ENCODE measurements at places on chromosomes 16 and 17.

- no peak for DNase-seq
Measured at GRCh38 chr16:49200223-49200820, 81.3 kb downstream of the CBLN1 start.

DNA sequence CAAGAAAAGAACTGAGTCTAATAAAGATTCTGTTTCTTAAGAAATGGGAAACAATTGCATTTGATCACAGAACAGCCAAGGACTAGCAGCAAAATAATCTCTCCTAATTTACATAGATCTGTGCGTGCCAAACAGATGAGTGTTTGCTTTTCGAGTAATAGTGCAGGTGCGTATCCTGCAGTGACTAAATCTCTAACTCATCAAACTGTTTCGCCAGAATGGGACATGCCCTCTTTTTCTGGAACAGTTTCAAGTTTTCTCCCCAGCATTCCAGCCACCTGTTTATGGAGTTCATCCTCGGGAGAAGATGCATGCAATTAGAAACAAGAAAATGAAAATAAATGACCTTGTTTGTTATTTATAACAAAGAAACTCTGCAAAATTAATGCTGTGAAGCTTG is 5.7 kb upstream of the TOX3 start:
- DNase-seq = no peak

- no peak for DNase-seq
Measured at GRCh38 chr16:88423448-88423850, 29.6 kb upstream of the ZFPM1 start.

DNA sequence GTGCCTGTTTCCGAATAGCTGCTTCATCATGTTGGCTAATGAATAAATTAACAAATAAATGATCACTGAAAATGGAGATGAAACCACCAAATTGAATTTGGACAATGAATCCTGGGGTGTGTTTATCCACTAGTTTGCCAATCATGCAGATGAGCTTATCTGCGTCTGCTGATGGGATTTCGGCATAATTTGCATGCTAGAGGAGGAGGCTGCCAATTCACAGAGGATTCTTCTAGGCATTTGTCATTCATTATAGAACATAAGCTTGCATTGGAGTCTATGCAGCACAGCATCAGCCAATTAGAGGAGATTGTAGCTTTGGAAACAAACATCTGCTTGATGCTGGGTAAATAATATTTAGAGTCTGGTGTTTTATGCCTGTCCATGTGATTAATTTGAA is 123.1 kb downstream of the NPIPB5 start:
- DNase-seq = no peak

DNA sequence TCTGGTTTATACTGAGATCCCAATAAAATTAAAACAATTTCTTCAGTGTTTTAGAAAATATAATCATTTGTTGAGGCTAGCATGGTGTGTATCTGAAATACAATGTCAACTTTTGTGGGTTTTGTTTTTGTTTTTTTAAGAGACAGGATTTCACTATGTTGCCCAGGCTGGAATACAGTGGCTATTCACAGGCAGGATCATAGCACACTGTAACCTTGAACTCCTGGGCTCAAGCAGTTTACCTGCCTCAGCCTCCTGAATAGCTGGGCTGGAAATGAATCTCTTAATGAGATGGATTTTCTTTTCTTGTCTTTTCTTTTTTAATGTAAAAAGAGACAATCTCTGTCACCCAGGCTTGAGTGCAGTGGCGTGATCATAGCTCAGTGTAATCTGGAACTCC is 12.1 kb downstream of the DDX42 start:
- no peak for DNase-seq

GRCh38 chr17:47980541-47980940 is 9.6 kb downstream of the CDK5RAP3 start:
- no peak for DNase-seq

DNA sequence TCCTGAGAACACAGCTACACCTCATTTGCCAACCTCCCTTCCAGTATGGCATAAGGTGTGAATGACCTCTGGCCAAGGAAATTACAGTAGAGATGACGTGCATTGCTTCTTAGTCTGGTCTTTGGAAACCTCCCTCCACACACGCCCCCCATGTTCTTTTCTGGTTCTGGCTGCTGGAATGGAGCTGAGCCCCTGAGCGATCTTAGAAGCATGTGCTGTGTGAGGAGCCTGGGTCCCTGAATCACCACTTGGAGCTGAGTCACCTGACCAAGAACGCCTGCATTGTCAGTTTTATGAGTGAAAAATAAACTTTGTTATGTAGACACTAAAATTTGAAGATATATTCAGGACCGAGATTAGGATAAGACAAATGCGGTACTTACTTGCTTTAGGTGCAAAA is 51.4 kb downstream of the HS3ST3A1 start:
- no peak for DNase-seq

- DNase-seq = peak; percentile 43
Measured at GRCh38 chr16:84144209-84144858, 643 bp downstream of the HSDL1 start.

GRCh38 chr16:55308973-55309372 is 15.0 kb upstream of the IRX6 start:
- DNase-seq = no peak

GRCh38 chr17:65228734-65229620 is 91.8 kb downstream of the RGS9 start:
- peak; percentile 12 for DNase-seq

- DNase-seq = no peak
Measured at GRCh38 chr17:4215882-4216570, 47.8 kb downstream of the ANKFY1 start.

GRCh38 chr17:13596241-13596923 is 5.3 kb downstream of the HS3ST3A1 start:
- DNase-seq = no peak

- no peak for DNase-seq
Measured at GRCh38 chr16:4239682-4240175, 2.2 kb downstream of the SRL start.

DNA sequence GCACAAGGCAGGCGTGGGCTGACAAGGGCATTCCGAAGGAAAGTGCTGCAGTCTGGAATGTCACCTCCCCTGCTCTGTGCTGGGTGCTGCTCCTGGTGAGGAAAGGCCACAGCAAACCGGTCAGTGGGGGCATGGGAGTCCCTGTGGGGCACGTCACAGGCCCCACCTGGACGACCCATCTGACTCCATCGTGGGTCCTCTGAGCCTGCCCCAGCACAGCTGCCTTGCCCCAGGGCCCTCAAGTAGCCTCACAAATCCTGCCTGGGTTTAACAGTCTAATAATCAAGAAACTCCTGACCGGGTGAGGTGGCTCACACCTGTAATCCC is 2.8 kb upstream of the MYO15B start:
- DNase-seq = no peak

- no peak for DNase-seq
Measured at GRCh38 chr17:69878661-69879060, 196.4 kb upstream of the KCNJ16 start.

DNA sequence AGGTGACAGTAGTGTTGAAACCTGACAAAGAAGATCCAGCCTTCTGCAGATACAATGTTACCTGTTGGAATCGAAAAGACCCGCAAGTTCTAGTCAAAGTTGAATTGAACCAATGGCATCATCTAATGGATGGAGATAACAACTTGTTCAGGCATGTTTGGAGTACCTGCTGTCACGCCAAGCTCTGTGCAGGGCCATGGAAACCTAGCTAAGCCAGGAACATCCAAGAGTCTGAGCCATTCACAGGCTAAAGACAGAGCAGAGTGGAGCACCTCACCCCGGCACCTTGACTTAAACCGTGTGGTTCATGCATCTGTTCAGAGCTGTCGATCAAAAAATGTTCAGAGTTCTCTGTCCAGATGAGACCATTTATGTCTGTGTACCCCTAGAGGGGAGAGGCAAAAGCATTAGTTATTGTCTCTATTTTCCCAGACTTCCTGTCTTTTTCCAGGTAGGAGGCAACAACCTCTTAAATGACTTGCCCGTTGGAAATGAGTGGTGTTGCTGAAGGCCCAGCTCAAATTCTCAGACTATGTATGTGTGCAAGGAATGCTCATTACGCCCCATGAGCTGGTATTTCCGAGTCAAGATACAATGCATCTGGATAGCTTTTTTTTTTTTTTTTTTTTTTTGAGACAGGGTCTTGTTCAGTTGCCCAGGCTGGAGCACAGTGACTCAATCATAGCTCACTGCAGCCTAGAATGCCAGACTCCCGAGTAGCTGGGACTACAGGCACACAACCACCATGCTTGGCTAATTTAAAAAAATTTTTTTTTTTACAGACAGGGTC is 44.9 kb upstream of the XYLT1 start:
- no peak for DNase-seq

- DNase-seq = no peak
Measured at GRCh38 chr16:2208308-2208707, 2.4 kb downstream of the BRICD5 start.

- no peak for DNase-seq
Measured at GRCh38 chr16:28933171-28933570, 1.4 kb downstream of the CD19 start.

DNA sequence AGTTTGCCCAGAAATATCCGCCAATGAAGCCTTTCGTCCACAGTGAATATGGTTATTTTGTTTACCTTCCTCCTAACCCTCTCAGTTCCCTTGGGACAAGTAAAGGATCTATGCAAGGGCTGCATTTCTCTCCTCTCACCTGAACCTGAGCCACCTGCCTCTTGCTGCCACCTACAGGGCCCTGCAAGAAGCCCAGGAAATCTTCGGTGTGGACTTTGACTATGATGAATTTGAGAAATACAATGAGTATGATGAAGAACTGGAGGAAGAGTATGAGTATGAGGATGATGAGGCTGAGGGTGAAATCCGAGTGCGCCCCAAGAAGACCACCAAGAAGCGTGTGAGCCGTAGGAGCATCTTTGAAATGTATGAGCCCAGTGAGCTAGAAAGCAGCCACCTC is 14.0 kb downstream of the SUPT6H start:
- no peak for DNase-seq

DNA sequence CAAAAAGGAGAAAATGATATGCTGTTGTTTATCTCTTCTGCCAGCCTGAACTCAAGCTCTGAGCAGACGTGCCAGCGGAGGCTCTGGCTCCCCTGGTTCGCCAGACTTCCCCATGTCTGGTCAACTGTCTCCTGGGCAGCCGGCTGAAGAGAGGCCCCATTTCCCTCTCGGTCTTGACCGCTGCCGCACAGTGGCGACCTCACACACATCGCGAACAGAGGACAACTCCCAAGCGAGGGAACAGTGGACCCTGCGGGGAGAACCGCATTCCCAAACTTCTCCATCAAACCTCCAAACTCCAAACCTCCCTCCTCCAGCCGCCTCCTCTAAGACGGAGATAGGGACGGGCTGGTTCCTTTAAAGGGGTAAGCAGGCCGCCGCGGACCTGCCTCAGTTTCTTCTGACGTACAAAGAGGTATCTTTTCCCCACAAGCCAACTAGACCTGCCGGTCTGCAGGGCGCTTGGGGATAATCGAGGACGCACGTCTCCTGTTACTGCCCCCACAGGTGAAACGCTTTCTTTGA is 24.9 kb upstream of the RFFL start:
- no peak for DNase-seq

- no peak for DNase-seq
Measured at GRCh38 chr17:9981344-9981915, 76.4 kb upstream of the RCVRN start.

- no peak for DNase-seq
Measured at GRCh38 chr17:3884188-3884587, 8.7 kb downstream of the CAMKK1 start.

- no peak for DNase-seq
Measured at GRCh38 chr17:78759969-78760352, 22.1 kb downstream of the CYTH1 start.

DNA sequence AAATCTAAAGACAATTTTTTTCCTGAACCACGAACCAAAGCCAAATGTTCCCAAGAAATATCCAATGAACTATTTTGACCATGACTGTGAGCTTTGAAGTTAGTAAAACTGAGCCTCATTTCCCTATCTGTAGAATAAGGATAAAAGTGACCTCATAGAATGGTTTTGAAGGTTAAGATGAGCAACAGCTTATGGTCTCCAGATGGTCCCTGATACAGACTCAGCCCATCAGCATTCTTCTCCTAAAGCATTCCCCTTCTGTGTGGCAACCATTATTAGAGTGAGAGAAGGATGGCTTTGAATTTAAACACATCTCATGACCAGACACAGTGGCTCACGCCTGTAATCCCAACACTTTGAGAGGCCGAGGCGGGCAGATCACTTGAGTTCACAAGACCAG is 70.1 kb downstream of the COPRS start:
- no peak for DNase-seq

DNA sequence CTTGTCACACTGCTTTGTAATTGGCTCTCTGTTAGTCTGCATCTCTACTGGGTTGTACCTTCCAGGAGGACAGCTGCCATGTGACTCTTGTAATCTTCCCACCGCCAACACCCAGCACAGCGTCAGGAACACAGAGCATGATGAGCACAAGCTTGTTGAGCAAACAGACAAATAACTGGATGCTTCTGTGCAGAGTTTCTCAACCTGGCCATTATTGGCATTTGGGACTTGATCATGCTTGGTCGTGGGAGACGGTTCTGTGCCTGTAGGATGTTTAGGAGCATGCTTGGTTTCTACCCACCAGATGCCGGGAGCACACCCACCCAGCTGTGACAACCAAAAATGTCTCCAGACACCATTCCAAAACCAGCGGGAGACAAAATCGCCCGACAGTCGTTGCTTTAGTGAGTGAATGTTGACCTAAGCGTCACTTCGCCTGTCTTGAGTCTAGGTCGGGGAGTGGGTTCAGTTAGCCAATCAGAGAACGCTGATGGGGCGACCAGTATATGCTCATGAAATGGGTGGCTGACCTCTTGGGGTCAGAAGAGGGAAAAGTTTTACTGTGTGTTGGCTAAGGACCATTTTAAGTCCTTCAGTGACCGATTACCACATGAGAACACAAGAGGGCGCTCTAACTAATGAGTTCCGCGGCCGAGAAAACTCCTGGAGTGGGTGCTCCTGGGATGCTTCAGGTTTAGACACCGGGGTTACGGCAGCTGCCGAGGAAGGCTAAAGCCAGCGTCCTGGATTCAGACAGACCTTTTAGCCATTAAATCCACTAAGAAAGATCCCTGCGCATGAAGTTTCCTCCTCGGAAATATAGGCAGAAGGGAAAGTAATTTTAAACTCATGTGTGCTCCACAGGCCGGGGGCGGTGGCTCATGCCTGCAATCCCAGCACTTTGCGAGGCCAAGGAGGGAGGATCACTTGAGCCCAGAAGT is 57.8 kb upstream of the TEX2 start:
- peak; percentile 50 for DNase-seq

DNA sequence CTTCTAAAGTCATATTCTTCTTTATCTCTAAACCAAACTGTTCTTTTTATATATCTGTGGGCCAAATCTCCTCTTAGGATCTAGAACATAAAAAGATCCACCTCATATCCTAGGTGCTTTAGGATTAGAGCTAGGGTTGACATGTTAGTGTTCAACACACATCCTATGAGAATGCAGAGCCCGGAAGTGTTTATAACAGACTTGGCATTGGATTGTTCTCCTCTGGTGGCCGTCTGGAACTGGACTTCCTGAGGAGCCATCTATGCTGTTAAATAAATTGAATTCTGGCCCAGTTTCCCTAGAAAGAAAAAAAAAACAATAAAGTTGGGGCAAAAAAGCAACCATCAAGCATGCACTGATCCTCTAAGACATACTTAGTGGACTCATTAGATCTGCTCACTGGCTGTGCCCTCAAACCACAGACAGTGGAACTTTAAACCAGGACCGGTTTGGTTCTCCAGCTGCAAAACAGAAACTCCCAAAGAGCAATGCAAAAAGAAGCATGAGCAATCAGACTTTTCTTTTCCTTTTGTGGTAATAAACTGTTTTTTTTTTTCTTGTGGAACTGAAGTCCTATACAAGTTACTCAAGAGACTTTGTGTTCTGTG is 182.5 kb downstream of the ZNF18 start:
- DNase-seq = no peak

- DNase-seq = peak; percentile 13
Measured at GRCh38 chr17:81040791-81041337, 5.9 kb downstream of the BAIAP2 start.
